ENCODE measurements at places on chromosomes 5 and 9.
A peak's percentile ranks its signal among the peaks of the same experiment; 100 is the strongest.

- DNase-seq = no peak
These were observed 27.8 kb upstream of the FSD1L start for GRCh38 chr9:105419816-105420597.

- DNase-seq = no peak
These were observed 64.7 kb downstream of the GABBR2 start for GRCh38 chr9:98644011-98644410.

DNA sequence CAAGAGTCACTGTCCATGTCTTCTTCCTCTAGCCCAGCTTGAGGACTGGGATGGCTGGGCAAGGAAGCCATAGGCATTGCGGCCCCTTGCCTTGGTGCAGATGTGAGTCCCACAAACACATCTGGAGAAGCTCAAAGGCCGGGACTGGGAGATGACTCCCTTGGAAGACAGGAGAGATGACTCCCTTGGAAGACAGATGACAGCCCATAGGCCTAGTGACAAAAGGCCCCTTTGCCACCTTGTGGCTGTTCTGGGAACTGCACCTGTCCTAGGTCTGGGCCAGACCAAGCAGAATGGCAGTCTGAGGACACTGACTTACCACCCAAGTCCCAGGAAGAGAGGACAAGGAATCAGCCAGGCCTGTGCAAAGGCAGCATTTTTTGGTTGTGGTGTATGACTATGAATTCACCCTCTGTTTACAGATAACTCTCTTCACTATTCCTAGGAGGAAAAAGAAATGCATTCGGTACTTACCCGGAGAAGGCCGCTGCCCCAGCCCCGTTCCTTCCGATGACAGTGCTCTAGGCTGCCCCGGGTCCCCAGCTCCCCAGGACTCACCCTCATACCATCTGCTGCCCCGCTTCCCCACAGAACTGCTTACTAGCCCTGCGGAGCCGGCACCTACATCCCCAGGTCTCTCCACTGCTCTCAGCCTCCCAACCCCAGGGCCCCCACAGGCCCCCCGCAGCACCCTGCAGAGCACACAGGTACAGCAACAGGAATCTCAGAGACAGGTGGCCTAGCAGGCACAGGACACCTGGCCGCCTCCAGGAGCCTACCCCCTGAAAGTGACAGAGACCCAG lies 30.8 kb downstream of the SKP1 start:
- peak; percentile 72 for DNase-seq

GRCh38 chr9:135864447-135865049 lies 42.8 kb downstream of the CAMSAP1 start:
- DNase-seq = peak; percentile 65

DNA sequence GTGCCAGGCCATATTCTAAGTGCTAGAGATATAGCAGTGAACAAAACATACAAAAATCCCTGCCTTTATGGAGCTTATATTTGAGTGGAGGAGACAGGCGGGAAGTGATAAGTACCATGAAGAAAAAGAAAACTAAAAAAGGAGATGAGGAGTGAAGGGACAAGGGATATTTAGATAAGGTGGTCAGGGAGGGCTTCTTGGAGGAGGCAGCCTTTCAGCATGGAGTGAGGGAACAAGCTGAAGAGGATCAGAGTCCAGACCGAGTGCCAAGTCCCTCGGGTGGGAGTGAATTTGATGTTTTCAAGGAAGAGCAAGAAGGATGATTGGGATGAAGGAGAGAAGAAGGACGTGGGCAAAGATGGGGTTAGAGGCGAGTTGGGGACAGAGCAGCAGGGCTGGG lies 190.5 kb downstream of the FSTL4 start:
- DNase-seq = no peak

GRCh38 chr5:139955616-139956273 lies 87.4 kb downstream of the NRG2 start:
- peak; percentile 29 for DNase-seq

GRCh38 chr9:130940027-130940549 lies 1.0 kb upstream of the FIBCD1 start:
- DNase-seq = no peak

GRCh38 chr9:70830618-70831017 lies 290.8 kb downstream of the TRPM3 start:
- DNase-seq = peak; percentile 13

DNA sequence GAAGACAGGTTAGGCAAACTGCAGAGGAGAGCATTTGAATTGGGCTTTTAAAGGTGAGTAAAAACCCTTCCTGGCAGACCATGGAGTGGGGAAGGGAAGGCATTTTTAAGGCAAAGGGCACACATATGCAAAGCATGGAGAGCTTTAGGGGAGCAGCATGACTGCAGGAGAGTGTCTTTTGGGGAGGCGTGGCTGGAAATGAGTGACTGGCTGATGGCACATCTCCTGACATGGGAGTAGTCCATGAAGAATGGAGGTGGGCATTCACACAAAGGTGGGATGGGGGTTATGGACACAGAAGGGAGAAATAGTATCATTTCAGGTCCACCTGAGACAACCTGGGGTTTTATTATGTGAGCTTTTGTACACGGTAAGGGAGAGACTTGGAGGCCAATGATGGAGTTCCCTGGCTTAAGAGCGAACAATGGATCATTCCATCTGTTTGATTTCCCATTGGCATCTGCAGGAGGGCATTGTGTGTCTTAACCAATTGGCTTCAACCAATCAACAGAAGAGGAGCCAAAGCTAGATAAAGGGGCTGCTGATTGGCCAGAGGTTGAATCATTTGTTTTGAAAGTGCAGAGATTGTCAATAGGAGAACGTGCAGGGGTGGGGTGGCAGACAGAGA lies 2.1 kb downstream of the NSG2 start:
- DNase-seq = no peak

DNA sequence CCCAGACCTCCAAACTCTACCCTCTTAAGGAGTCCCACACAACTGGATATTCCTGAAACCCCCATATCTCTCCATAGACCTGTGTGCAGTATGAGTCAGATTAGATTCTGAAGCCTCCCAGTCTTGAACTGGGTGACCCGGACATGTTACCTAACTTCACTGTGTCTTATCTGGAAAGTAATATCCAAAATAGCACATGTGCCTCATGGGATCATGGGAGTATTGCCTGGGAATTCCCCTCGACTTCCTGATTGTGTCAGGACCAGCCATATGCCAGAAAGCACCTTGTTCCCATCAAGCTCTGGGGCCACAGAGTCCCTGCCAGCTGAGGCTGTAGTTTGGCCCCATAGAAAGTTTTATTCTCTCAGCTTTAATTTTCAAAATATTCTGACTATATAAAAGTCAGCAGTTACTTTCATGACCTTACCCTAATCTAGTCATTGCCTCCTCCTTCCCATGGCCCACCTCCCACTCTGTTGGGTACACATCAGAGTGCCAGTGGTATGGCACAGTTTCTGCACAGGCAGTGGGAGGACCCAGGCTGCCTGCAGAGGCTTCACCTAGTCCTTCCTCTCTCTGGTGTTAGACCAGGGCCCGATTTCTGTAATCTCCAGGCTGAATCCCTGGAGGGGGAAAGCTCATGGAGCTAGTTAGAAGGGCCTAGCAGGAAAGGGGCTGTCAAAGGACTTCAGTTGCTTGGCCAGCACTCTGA lies 19.5 kb upstream of the B4GALT1 start:
- DNase-seq = peak; percentile 41

DNA sequence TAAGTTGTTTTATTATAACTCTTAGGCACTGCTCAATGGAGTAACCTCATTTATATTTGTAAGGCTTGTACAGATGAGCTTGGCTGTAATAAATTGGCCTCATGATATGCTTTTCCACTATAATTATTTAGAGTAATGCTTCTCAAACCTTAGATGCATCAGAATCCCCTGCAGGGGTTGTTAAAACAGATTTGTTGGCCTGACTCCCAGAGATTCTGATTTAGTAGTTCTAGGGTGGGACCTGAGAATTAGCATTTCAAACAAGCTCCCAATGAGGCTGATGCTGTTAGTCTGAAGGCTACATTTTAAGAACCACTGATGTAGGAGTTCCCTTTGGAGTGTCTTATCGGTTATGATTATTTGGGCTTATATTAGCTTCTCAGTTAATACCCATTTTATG lies 38.2 kb upstream of the ARSB start:
- DNase-seq = no peak

DNA sequence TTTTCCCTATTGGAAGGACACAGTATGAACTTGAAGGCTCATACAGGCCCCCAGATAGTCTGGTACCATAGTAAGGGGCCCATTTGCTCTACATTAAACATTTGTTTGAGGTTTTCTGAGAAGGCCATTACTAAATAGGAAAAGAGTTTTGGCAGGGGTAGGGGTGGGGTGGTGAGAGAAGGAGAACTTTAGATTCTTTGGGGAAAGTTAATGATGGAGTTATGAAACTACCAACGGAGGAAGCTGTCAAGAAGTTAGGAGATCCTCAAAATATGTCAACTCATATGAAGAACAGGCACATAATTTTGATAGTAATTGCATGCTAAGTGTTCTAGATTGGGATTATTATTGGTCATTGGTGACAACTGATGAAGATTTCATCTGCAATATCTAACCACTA lies 114.7 kb downstream of the TAF11L14 start:
- DNase-seq = no peak

DNA sequence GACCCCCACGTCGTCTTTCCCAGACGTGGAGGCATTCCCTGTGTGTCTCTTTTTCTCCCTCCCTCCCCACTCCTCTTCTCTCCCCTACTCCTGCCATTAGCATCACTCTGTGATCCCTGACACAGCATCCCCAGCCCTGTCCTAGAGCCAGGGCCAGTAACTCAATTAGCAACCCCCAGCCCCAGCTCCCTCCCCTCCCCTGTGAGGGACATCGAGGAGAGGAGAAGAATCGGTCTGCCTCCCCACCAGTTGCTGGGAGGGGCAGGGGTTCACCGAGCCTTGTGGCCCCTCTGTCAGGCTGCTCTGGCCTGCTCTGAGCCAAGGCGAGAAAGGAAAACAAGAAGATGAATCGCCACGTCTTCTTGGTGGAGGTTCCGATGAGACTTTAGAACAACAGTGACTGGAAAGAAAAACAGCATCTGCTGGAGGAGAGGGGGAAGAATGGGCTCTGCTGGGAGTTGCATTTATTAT lies 123.1 kb downstream of the PAPPA start:
- DNase-seq = peak; percentile 51

DNA sequence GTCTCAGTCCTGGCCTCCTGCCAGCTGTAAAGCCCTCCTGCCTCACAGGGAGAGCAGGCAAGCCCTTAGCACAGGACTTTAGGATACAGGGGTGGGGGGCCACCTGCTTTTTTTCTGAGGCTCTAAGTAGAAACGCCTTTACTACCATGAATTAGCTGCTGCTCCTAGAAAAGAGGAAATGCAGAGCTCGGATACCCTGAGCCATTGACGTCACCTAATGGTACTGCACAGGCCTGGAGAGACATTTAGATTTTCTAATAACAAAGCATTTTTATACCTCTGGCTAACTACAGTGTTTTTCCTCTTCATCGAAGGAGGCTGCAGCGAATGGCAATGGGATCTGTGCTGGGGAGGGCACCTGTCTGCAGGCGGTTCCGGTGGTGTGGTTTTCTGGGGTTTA lies 137.0 kb downstream of the WDR41 start:
- DNase-seq = no peak

DNA sequence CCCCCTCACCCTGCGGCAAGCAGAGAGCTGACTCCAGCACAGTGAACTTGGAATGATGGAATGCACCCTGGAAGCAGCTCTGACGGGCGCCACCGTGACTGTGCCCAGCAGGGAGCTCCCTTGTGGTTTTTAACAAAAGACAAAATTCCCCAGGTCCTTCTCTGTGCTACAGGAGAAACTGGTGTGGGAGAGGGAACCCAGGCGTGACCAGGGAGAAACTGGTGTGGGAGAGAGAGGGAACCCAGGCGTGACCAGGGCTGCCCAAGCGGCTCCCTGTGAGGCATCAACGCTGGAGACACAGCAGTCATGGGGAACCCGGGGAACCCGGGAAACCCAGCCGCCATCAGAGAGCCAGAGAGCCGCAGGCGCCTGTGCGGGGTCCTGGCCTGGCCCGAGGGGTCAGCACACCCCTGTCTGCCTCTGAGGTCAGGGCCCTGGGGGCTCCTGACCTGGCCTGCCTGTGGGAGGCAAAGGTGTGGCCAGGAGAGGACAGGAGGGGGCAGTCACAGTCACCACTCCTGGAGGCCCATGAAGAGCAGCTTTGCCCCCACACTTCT lies 3.1 kb upstream of the AHRR start:
- DNase-seq = peak; percentile 70

DNA sequence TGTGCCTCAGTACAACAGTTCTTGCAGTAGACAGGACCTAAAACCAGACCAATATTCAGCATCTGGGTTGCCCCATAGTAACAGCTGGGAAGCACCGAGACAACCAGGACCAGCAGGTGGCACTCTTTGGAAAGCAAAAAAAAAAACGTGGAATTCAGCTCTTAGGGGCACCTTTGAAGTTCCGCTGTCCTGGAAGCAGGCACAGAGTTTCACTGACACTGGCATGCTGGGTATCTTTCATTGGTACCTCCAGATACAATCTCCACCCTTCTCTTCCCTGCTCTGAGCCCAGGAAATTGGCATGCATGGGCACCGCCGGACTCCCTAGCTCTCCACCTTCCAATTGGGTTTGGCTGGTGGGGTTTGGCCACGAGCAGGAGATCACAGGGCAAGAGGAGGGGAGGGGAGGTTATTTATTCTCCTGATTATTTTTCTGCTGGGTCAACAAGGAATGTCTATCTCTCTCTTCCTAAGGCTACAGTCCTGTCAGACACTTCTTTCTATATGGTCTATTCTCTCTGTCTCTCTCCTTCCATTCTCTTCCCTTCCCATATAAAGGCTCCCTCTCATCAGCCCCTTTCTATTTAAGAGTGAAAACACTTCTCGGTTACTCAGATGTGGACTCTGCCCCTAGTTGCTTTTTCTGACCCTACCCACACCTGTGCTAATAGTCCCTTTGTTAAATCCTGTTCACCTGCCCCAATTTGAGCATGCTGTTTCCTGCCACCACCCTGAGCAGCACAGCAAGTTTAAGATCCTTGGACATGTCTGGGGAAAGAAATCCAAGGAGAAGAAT lies 1.9 kb upstream of the IDNK start:
- DNase-seq = peak; percentile 68

DNA sequence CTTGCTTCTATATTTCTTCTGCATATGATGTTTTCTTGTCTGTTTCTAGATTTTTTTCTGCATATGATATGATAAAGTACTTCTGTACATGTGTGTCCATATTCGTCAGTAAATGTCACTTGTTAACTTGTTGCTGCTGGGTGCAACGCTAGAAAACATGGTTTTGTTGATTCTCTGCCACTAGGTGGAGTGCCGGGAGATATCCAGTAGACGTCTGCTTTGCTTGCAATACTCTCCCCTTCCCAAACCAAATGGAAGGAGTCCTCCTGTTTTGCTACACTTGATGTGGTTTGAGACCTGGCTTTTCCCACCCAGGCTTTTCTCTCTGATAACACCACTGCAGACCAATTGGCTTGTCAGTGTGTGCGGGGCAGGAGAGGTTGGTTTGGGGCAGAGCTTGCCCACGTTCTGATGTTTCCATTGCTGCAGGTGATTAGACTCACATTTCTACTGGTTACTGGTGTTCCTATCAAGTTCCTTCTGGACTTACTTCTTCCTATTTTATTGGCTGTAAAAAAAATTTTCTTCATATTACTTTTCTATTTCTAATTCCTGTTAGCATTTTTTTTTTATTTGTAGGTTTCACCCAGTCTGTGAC lies 900.0 kb upstream of the CDH10 start:
- peak; percentile 6 for DNase-seq
